Activated T-helper 1 cell treated with anti-CD3 and anti-CD28 coated beads, Interleukin-2, amount 50 U/mL, for 16 hours (primary cell): ENCODE measurements at places on chromosomes 3 and 15.

- DNase-seq: no peak
These were observed 31.8 kb upstream of the ARHGEF3 start for GRCh38 chr3:56833536-56833935.

GRCh38 chr3:101643009-101643844 is 33.7 kb downstream of the ZBTB11 start:
- no peak for DNase-seq

DNA sequence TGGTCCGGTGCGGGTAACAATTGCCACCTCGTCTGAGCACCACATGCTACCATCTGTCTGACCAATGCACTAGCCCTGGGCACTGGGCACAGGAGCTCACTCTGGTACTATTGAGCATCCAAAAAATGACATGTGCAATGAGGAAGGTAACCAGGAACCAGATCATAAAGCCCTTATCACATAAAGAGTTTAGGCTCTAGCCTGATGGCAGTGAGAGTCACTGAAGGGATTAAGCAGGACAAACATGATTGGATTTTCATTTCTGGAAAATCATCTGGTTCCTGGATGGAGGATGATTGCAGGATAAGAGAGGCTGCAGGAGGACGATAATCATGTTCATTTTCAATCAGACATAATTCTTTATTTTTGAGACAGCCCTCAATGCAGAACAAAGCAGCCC is 12.4 kb downstream of the NDUFB4 start:
- DNase-seq: no peak

GRCh38 chr3:161148832-161149475 is 43.8 kb upstream of the B3GALNT1 start:
- no peak for DNase-seq

DNA sequence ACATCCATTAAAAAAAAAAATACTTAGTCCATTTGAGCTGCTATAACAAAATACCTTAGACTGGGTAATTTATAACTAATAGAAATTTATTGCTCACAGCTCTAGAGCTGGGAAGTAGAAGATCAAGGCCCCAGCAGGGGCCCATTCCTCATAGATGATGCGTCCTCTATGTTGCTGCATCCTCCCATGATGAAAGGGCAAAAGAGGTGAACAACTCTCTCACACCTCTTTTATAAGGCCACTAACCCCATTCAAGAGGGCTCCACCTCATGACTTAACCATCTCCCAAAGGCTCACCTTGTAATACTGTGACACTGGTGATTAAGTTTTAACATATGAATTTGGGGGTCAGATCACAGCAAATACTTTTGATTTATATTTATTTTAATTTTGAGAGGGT is 3.0 kb upstream of the TLNRD1 start:
- no peak for DNase-seq
